Adrenal gland (tissue), 19 donors: ENCODE measurements at places on chromosomes 7 and 10.

DNA sequence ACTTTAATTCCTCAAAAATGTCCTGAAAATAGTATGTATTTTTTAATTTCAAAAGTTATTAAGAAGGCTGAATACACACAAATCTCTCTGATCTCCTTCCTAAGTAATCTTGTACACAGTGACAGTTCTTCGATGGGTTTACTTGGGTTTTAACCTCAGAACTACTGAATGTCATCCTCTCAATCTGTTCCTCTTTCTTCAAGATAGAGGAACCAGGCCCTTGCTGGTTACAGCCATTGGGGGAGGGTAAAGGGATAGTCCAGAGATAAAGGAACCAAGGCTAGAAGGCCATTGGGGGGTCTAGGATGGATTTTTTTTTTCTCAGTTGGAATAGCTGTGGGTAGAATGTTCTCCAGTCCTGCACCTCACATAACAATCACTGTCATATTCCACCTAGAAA lies 224.9 kb downstream of the SKIDA1 start:
- H3K27me3 ChIP-seq, result no peaks in the 10 kb centered on the region
- DNase-seq, result no peak
- no peak overlapping the region for H3K27ac ChIP-seq

GRCh38 chr7:156895024-156895780 lies 2.2 kb upstream of the LMBR1 start:
- H3K4me3 ChIP-seq, result no peak overlapping the region
- no peaks in the 10 kb centered on the region for H3K27me3 ChIP-seq
- H3K4me1 ChIP-seq, result peaks cover 11% of the 10 kb centered on the region
- DNase-seq, result no peak
- H3K27ac ChIP-seq, result no peak overlapping the region
- no peaks in the 10 kb centered on the region for H3K36me3 ChIP-seq

DNA sequence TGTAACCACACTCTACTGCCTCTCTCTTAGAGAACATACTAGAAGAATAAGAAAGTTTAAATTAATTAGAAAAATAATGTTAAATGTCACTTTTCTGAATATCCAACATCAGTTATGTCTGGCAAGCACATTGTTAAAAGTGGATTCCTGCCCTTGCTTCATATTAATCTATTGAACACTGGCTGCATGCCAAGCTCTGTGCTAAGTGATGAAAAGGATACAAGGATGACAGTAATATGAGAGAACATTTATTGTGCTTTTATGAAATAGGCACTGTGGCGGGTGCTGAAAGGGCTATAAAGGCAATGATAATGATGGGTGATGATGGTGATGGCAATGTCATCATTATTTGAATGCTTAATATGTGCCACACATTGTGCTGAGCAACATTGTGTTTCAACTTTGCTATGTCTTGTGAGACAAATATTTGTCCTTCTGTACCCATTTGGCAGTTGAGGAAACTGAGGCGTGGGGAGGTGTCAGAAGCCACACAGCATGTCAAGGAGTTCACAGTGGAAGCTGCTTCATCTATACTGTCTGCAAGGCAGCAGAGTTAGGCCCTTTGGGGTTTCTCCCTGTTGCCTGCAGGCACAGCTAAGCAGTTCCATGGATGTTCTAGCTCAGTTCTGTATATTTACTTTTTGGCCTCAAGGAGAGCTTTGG lies 64.2 kb upstream of the RAPGEF5 start:
- H3K36me3 ChIP-seq, result no peaks in the 10 kb centered on the region
- H3K27ac ChIP-seq, result no peak overlapping the region
- no peak overlapping the region for H3K4me3 ChIP-seq
- H3K27me3 ChIP-seq, result no peaks in the 10 kb centered on the region
- no peaks in the 10 kb centered on the region for H3K4me1 ChIP-seq

DNA sequence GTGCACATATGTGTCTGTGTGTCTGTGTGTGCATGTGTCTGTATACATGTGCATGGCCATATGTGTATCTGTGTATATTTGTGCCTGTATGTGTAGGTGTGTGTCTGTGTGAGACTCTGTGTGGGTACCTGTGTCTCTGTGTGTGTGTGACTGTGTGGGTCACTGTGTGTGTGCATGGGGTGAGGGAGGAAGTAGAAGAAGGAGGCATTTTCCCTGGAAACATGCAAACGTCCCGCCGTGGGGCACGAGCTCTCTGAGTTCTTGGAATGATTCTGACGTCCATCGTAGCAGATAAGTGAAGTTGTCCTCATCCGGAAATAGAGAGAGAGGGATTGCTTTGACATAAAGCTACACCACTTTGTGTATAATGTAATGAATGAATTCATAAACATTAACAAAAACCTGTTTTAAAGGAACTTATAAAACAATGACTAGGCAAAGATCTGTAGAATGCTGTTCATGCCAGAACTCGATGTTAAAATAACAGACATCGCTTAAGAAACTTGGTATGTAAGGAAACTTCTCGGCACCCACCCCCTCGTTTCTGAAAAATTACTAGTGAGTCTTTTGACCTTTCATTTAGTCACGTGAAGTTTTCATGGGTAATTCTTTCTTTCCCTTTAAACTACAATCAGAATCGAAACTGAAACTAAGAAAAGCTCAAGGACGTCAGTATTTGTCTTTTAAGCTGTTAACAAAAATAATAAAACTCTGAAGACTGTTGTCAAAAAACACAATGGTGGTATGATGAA lies 43.6 kb upstream of the KLF6 start:
- H3K4me3 ChIP-seq, result peak overlapping the region; percentile 66
- H3K36me3 ChIP-seq, result no peaks in the 10 kb centered on the region
- no peak overlapping the region for H3K27ac ChIP-seq

DNA sequence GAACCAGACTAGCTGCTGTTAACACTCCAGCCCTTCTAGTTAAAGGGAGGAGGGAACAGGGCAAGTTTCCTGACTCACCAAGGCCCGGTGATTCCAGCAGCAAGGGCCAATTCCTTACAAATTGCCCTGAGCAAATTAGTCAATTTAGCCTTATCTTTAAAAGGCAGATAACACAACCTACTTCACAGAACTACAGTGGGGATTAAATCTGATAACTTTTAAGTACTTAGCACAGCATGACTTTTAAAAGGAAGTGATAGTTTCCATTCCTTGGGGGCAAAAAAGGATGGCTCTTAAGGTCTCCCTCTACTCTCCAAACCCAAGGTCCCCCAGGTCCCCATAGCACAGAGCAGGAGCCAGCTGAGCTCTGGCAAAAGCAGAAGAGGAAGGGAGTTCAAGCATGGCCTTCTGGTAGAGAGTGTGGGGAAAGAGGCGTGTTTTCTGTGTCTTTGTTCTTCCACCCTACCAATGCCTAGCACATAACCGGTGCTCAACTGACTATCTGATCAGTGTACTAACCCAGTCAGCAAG lies 4.0 kb downstream of the CDCA7L start:
- H3K27ac ChIP-seq, result no peak overlapping the region
- no peaks in the 10 kb centered on the region for H3K36me3 ChIP-seq
- H3K4me1 ChIP-seq, result no peaks in the 10 kb centered on the region
- no peak for DNase-seq

GRCh38 chr10:51918440-51918839 lies 219.0 kb upstream of the CSTF2T start:
- H3K4me3 ChIP-seq, result no peak overlapping the region
- no peaks in the 10 kb centered on the region for H3K36me3 ChIP-seq
- H3K27me3 ChIP-seq, result no peaks in the 10 kb centered on the region
- no peak for DNase-seq

DNA sequence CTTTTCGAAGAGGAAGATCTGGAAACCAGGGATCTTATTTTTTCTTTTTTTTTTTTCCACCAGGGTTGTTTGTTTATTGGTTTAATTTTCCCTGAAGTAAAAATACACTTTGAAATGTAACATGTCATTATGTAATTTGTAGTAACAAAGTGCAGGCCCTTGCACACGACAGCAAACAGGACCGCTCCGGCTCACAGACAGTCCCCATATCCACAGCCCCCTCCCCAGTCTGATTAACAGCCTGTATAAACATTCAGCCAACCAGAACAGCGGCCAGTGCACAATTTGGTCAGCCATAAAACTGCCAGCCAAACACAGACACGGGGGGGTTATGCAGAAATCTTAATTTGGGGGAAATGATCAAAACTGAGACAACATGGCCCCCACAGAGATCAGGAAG lies 431.6 kb upstream of the NPVF start:
- no peak overlapping the region for H3K4me3 ChIP-seq
- H3K36me3 ChIP-seq, result no peaks in the 10 kb centered on the region
- no peak overlapping the region for H3K27ac ChIP-seq
- H3K27me3 ChIP-seq, result no peaks in the 10 kb centered on the region

DNA sequence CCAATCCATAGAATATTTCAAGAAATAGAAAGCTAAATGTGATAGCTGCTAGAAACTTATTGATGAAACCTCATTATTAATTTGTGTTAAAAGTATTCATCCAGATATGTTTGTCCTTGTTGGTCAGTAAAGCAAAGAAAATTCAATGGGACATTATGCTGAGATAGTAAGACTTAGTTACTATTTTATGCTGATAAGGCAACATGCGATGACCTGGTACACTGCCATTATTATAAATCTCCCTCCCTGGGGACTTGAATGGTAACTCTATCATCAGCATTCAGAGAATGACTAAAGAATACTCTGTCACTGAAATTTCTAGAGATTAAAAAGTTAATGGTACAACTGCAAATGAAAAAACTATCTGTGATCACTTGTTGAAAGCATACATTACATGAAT lies 54.9 kb downstream of the ARHGAP12 start:
- H3K36me3 ChIP-seq, result no peaks in the 10 kb centered on the region
- H3K4me1 ChIP-seq, result no peaks in the 10 kb centered on the region
- no peak overlapping the region for H3K27ac ChIP-seq

DNA sequence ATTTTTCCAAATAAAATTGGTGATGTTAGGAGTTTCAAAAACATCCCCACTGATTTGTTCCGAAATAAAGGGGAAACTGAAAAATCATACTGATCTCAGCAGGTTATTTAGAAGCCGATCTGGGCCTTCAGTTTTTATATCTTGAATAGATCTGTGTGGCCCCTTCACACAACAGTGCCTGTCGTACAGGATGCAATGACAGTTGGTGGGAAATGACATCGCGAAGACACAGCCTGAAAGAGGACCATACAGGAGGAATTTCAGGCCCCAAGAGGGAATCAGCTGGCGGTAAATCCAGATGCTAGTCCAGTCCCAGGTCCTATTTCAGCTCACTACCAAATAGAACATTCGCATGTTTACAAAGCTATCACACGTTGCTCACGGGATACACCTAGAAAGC lies 3.0 kb downstream of the H2BK1 start:
- H3K4me1 ChIP-seq, result no peaks in the 10 kb centered on the region
- no peak overlapping the region for H3K4me3 ChIP-seq
- DNase-seq, result no peak
- H3K27ac ChIP-seq, result no peak overlapping the region
- no peaks in the 10 kb centered on the region for H3K36me3 ChIP-seq

DNA sequence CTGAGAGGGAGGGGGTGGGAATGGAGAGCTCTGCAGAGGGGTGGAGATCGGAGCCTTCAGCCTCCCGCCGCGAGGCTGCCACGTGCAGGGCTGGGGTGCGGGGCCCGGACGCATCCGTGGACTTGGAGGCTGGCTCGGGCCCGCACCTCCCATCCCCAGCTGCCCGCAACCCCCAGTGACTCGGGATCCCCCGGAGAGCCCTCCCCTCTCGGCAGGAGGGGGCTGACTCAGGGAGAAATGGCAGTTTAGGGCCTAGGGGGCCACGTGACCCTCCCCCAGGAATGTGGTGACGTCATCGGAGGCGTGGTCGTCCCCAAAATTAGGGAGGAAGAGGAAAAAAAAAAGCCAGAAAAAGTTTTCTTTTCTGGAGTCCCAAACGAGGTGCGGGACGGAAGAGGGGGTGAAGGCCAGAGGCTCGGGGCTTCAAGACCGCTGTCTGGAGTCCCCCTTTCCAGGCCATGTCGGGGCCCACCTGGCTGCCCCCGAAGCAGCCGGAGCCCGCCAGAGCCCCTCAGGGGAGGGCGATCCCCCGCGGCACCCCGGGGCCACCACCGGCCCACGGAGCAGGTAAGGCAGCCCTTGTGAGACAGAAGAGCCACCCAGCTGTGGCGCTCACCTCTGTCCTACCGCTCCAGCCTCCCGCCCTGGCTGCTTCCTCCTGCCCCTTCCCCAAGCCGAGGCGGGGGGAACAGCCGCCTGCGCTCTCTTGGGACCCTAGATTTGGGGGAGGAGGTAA lies at the start of gene TRIP6:
Gene TRIP6 (plus strand): TSS at position 348 of the 736 bp plus-strand sequence. CDS start 111 bp downstream, at position 459.
- peaks cover 23% of the 10 kb centered on the region for H3K4me1 ChIP-seq

GRCh38 chr10:61752111-61753011 lies 89.6 kb downstream of the CABCOCO1 start:
- no peak overlapping the region for H3K27ac ChIP-seq
- H3K4me1 ChIP-seq, result peaks cover 11% of the 10 kb centered on the region
- H3K4me3 ChIP-seq, result no peak overlapping the region
- no peaks in the 10 kb centered on the region for H3K27me3 ChIP-seq
